ENCODE measurements at places on chromosomes 2 and 18. TPM values are rescaled to one million over a fixed set of nuclear protein-coding genes. Genes with fewer than 3 reads are reported as not detected.

- H3K27me3 ChIP-seq, result no peaks in the 10 kb centered on the region
- no peaks in the 10 kb centered on the region for H3K36me3 ChIP-seq
- no peak overlapping the region for H3K4me3 ChIP-seq
Measured at GRCh38 chr2:133948610-133949290, 305.1 kb upstream of the MGAT5 start.

DNA sequence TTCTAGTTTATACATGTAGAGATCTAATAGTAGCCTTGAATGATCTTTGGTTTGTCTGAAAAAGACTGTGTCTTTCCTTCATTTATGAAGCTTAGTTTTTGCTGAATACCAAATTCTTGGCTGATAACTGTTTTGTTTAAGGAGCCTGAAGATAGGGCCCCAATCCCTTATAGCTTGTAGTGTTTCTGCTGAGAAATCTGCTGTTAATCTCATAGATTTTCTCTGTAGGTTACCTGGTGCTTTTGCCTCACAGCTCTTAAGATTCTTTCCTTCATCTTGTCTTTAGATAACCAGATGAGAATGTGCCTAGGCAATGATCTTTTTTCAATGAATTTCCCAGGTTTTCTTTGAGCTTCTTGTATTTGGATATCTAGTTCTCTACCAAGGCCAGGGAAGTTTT lies 562.1 kb downstream of the XIRP2 start:
- H3K27me3 ChIP-seq, result no peaks in the 10 kb centered on the region
- H3K36me3 ChIP-seq, result no peaks in the 10 kb centered on the region
- no peak for DNase-seq
- no peak overlapping the region for H3K4me3 ChIP-seq

DNA sequence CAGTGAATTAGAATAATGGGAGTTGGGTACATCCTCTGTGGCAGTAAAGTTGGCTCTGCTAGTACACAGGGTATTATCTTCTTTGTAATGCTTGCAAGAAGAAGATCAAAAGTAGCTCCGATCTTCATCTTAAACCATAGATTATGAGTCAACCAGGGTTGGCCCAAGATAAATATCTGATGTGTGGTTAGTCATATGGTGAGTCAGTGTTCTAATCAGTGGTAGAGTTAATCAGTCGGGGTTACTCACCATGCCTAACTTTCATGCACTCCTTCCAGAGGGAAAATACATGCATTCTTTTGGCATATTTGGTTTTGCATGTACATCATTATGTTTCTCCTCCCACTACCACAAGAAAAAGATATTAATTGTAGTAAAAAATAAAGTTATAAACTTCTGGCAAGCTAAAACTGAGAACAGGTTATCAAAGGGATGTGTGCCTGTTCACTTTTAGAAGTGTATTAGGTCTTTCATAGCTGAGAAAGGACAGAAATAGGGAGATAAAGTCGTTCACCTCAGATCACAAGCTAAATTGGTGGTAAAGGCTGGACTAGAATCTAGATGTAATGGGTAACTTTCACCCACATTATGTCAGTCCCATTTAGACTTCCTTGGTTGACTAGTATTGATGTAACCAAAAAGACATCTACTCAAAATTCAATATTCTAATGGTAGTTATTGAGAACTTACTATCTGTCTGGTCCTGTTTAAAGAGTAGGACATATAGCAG lies 684.4 kb downstream of the IRS1 start:
- no peak overlapping the region for H3K4me3 ChIP-seq
- no peaks in the 10 kb centered on the region for H3K36me3 ChIP-seq
- H3K27ac ChIP-seq, result peak overlapping the region; percentile 48
- H3K27me3 ChIP-seq, result no peaks in the 10 kb centered on the region

The NIF3L1 gene
- total RNA-seq, result 25.6 TPM

DNA sequence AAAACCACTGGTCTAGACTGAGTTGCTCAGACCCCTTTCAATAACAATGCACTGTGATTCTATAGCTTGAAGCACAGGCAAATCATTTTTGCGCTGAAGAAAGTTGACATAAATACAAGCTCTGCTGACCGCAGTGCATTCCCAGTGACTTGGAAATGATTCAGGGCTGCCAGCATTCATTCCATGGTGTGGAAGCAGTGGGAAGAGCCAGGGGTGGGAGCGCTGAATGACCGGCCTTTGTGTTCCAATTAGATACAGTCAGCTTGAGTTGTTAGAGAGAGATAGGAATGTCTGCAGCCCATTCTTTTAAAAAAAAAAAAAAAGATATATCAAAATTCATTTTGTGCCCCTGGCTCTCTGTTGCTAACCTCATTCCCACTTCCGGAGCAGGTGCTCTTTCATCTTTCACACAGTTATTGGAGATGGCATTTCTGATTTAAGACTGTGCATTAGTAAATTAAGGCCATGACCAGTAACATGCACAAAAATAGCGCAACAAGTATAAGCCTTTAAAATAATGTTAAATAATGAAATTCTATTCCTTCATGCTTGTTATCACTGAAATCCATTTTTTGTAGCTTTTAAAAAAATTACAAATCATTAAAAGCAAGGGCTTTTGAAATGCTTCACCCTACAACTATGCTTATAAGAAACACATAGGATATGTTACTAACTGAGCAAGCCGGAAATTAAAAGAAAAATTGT lies 59.4 kb upstream of the CTLA4 start:
- no peak overlapping the region for H3K4me3 ChIP-seq
- DNase-seq, result no peak
- no peaks in the 10 kb centered on the region for H3K27me3 ChIP-seq
- H3K36me3 ChIP-seq, result no peaks in the 10 kb centered on the region
- no peak overlapping the region for H3K27ac ChIP-seq

- H3K4me1 ChIP-seq, result peaks cover 3% of the 10 kb centered on the region
- H3K27ac ChIP-seq, result peak overlapping the region; percentile 22
- no peaks in the 10 kb centered on the region for H3K27me3 ChIP-seq
- no peak for DNase-seq
Measured at GRCh38 chr2:197254776-197255530, 55.6 kb downstream of the ANKRD44 start.

The STEAP3 gene
- total RNA-seq, result 5.9 TPM

DNA sequence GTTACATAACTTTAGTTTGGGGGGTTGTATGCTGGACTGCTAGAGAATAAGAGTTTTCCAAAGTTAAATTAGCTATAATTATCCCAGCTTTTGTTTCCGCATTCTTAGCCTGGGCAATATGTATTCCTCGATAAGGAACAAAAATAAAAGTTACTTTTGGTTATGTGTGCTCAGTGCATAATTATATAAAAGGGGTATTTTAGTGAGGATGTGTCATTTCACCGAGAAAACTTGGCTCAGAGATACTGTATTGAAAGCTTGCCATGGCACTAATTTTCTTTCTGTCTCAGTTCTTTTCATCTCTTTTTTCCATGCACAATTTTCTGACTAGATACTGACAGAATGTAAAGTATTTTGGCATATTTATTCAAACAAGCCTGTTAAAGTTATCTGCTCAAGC lies 28.2 kb downstream of the ARHGAP15 start:
- no peaks in the 10 kb centered on the region for H3K36me3 ChIP-seq
- H3K4me3 ChIP-seq, result no peak overlapping the region
- H3K27ac ChIP-seq, result no peak overlapping the region
- no peaks in the 10 kb centered on the region for H3K27me3 ChIP-seq
- H3K4me1 ChIP-seq, result no peaks in the 10 kb centered on the region

DNA sequence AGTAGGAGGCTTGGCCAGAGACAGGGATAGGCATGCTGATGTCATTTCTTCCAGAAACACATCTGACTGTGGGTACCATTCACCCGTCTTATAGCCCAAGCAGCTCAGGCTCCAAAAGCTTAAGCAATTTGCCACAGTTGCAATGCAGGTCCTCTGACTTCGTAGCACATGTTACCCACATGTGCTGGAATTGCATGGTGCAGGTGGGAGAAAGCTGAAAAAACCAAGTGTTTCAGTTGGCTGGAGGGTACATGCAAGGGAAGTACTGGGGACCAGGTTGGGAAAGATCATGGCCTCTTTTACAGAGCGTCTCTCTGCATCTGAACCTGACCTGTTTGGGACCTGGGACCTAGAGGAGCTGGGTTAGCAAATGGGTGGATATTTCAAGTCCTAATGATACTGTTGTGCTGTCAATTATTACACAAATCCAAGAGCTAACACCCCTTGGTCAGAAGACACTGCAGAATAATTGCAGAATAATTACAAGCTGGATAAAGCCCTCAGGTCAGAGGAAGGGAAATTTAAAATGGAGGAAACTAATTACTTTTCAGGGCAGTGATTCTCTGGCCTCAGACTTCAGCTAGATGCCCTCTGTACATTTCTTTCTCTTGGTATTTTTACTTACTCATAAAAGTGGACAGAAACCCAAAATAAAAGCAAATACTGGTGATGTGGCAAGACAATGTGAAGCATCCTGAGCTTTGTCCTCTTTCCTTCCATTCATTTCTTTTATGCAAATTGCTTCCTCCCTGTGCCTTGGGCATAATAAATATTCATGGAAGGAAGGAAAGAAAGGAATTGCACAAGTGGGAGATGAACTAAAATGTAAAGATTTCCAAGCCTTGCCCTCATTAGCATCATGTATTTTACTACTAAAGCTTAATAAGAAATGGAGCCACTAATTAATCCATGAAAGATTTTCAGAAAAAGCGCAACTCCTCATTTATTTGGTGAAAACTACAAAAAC lies 45.6 kb upstream of the TTC39C start:
- no peak overlapping the region for H3K4me3 ChIP-seq
- no peaks in the 10 kb centered on the region for H3K27me3 ChIP-seq
- no peaks in the 10 kb centered on the region for H3K4me1 ChIP-seq
- no peak overlapping the region for H3K27ac ChIP-seq

The HTR2B gene
- 8.6 TPM for total RNA-seq

- no peak for DNase-seq
- H3K27me3 ChIP-seq, result peaks cover 18% of the 10 kb centered on the region
- no peaks in the 10 kb centered on the region for H3K4me1 ChIP-seq
- H3K27ac ChIP-seq, result peak overlapping the region; percentile 46
Measured at GRCh38 chr2:156320486-156321098, 11.9 kb downstream of the NR4A2 start.

The CASP8 gene
- 14.0 TPM for total RNA-seq

The CMPK2 gene
- total RNA-seq, result 9.4 TPM

DNA sequence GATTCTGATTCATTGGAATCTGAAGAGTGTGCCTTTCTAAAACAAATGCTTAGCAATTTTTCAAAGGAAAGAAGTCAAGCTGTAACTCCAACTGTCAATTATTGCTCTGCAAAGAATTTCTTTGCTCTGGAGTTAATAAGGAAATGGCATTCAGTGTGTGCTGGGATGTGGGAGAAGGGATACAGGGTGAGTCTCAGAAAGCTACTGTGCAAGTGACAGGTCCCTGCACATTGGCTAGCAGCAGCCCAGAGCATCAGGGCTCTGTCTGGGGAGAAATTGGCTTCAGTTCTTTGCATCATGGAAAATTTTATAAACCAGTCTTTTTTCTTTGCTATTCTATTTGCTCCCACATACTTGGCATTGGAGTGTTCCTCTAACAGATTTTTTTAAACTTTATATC lies 1.1 kb upstream of the SYT4 start:
- no peaks in the 10 kb centered on the region for H3K4me1 ChIP-seq
- no peak overlapping the region for H3K27ac ChIP-seq
- H3K27me3 ChIP-seq, result no peaks in the 10 kb centered on the region
- H3K4me3 ChIP-seq, result no peak overlapping the region
- H3K36me3 ChIP-seq, result no peaks in the 10 kb centered on the region
- DNase-seq, result no peak

The IL36RN gene
- not detected for total RNA-seq

The B3GNT7 gene
- total RNA-seq, result 4.1 TPM

DNA sequence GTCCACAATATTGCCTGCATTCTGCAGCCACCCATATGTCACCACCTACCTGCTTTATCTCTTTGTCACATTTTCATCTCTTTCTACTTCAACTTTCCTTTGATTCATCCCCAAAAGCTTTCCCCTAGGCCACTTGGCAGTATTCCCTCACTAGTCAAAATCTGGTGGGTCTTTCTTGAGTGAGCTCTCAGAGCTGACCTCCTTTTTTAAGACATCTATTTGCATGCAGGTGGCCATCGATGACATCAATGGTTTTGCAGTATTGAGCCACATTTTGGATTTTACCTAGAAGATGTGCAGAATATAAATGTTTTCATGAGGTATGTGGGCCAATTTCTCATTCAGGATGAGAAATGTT lies 133.4 kb upstream of the REG3A start:
- no peaks in the 10 kb centered on the region for H3K36me3 ChIP-seq
- no peaks in the 10 kb centered on the region for H3K27me3 ChIP-seq
- no peak overlapping the region for H3K4me3 ChIP-seq
- no peaks in the 10 kb centered on the region for H3K4me1 ChIP-seq
- H3K27ac ChIP-seq, result no peak overlapping the region

The RAPH1 gene
- 17.7 TPM for total RNA-seq

DNA sequence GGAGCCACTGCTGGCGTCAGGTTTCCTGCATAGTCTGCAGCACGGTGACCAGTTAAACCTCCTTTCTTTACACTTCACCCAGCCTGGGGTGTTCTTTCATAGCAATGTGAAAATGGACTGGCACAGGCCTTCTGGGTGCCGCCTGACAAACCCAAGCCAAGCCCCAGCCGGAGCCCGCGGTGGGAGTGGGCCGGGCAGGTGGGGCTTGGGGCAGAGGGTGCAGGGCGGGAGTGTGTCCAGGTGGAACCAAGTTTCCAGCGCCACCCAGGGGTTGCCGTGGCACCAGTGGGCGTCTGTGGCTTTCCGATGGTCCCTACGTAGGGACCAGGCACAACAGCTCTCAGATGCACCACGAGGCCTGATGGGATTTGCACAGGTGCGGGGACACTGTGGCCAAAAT lies 75.8 kb downstream of the RTP5 start:
- no peaks in the 10 kb centered on the region for H3K36me3 ChIP-seq
- no peak overlapping the region for H3K27ac ChIP-seq
- H3K27me3 ChIP-seq, result no peaks in the 10 kb centered on the region

DNA sequence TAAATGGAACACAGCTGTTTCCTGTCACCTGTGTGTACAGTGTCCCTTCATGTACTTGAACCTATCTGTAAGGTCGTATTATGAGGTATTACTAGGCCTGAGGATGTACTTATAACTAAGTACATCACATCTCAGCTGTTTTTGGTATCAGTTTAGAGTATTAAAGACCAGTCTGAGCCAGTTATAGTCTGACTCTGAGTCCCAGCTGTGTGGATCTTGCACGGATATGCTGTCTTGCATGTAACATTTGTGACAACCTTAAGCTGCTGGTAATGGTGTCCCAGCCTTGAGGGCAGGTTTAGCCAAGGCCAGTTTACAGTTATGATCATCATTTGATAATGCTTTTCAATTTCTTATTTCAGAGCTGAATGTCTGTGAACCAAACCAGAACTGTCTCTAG lies 496.3 kb downstream of the SLC4A3 start:
- H3K4me1 ChIP-seq, result no peaks in the 10 kb centered on the region
- no peak overlapping the region for H3K4me3 ChIP-seq
- H3K27me3 ChIP-seq, result no peaks in the 10 kb centered on the region
- H3K36me3 ChIP-seq, result no peaks in the 10 kb centered on the region

Data from uterus (tissue), 4 donors.